ENCODE measurements at places on chromosomes 11 and 22. TPM values are rescaled to one million over a fixed set of nuclear protein-coding genes. Genes with fewer than 3 reads are reported as not detected.

DNA sequence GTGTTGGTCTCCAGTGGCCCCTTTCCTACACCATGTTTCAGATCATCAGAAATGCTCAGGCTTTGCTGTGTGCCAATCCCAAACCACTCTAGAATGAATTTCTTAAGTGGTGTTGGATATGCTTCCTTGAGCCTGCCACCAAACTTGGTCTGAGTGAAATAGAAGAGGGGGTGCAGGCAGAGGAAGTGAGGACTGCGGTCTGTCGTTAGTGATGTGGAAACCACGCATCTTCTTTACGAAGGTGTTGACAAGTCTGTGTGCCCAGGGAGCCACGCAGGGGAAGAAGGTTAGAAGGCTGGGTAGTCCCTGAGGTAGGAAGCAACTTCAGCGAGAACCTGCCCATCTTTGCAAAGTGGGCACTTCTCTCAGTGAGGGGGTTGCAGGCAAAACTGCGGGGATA is 187.4 kb upstream of the NAV2 start:
- no peak for DNase-seq
- no peak overlapping the region for H3K4me3 ChIP-seq
- peaks cover 10% of the 10 kb centered on the region for H3K27me3 ChIP-seq

DNA sequence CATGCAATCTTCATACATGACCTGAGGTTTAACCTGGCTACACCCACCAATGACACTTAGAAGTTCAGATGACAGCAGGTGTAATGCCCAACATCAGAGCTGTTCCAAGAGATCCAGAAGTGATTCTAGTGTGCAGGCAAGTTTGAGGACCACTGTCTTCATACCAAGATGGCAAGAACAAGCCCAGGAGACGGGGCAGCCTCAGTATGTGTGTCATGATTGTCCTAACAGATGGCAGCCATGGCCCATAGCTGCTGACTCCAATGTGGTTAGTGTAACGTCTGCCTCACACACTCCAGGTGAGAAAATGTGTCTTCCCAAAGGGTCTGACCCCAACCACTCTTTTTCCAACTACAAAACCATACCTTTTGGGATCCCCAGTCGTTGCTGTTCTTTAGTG is 97.3 kb downstream of the ETS1 start:
- no peak overlapping the region for H3K27ac ChIP-seq
- no peak for DNase-seq
- H3K4me3 ChIP-seq = no peak overlapping the region
- peaks cover 27% of the 10 kb centered on the region for H3K36me3 ChIP-seq
- H3K4me1 ChIP-seq = peaks cover 61% of the 10 kb centered on the region
- H3K27me3 ChIP-seq = no peaks in the 10 kb centered on the region

DNA sequence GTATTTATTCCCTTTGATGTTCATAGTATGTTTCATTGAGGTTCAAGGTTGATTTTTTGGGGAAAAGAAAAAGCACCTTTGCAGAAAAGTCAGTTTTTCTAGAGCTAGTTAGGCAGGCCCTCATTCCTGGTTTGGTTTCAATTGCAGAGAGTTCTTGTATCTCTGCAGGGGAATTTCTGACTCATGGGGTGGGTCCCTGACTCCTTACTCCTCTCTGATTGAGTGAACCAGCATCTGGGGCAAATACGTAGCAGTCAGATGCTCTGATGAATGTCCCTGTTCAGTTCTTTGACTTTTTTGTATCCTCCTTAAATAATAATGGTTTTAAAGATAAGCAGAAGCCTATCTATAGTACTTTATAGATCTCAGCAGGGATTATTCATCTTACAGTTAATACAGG is 7.7 kb upstream of the NCR3LG1 start:
- H3K4me3 ChIP-seq = no peak overlapping the region
- no peaks in the 10 kb centered on the region for H3K36me3 ChIP-seq
- H3K27me3 ChIP-seq = no peaks in the 10 kb centered on the region
- DNase-seq = no peak
- H3K27ac ChIP-seq = no peak overlapping the region

GRCh38 chr22:24039046-24039445 is 27.9 kb downstream of the CABIN1 start:
- H3K27me3 ChIP-seq = no peaks in the 10 kb centered on the region
- H3K4me1 ChIP-seq = no peaks in the 10 kb centered on the region
- no peak overlapping the region for H3K4me3 ChIP-seq
- peaks cover 28% of the 10 kb centered on the region for H3K36me3 ChIP-seq

Gene VPREB1
- total RNA-seq = not detected

- H3K36me3 ChIP-seq = no peaks in the 10 kb centered on the region
- no peak for DNase-seq
- H3K27me3 ChIP-seq = no peaks in the 10 kb centered on the region
- H3K4me3 ChIP-seq = no peak overlapping the region
- no peaks in the 10 kb centered on the region for H3K4me1 ChIP-seq
These were observed 116.8 kb upstream of the NECTIN1 start for GRCh38 chr11:119845756-119846155.

Gene GPR83
- total RNA-seq = 0.32 TPM

DNA sequence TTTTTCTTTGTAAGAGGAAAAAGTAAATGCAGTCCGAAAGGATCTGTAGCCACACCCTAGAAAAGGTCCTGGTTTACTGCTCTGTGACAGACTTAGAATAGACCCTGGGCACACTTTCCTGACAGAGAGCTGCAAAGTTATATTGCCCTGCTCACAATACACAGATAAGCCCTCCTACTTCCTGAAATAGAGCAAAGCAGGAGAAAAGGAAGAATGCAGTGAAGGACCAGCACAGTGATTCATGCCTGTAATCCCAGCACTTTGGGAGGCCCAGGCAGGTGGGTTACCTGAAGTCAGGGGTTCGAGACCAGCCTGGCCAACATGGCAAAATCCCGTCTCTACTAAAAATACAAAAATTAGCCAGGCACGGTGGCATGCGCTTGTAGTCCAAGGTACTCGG is 2.2 kb downstream of the CYB561A3 start:
- no peak overlapping the region for H3K27ac ChIP-seq
- peaks cover 22% of the 10 kb centered on the region for H3K36me3 ChIP-seq
- no peak for DNase-seq
- peaks cover 40% of the 10 kb centered on the region for H3K4me1 ChIP-seq
- H3K4me3 ChIP-seq = no peak overlapping the region

DNA sequence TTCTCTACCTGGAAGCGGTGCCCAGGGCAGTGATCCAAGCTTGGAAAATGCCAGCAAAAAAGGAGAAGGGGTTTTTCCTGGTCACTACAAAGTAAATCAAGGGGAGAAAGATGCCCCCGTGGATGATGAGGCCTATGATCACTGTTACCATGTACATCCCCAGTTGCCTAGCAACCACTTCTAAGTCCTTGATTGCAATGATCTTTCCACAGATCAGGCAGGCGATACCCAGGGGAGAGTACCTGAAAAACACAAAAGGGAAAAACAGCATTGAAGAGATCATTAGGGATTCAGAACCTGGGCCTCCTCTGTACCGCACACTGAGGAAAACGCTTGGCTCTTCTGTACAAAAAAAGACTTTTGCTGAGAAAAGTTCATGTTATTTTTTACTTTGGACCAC is 127.1 kb downstream of the SLC1A2 start:
- H3K36me3 ChIP-seq = no peaks in the 10 kb centered on the region
- DNase-seq = no peak
- H3K27ac ChIP-seq = no peak overlapping the region
- H3K27me3 ChIP-seq = no peaks in the 10 kb centered on the region
- H3K4me1 ChIP-seq = peaks cover 9% of the 10 kb centered on the region

- H3K4me3 ChIP-seq = no peak overlapping the region
- peaks cover 49% of the 10 kb centered on the region for H3K4me1 ChIP-seq
- DNase-seq = no peak
- H3K36me3 ChIP-seq = no peaks in the 10 kb centered on the region
These were observed 38.6 kb downstream of the PACSIN2 start for GRCh38 chr22:42976217-42976933.

Gene MIOX
- not detected for total RNA-seq

- peaks cover 83% of the 10 kb centered on the region for H3K36me3 ChIP-seq
- H3K4me3 ChIP-seq = no peak overlapping the region
- no peak for DNase-seq
- no peaks in the 10 kb centered on the region for H3K27me3 ChIP-seq
- H3K27ac ChIP-seq = no peak overlapping the region
These were observed 36.6 kb upstream of the COMT start for GRCh38 chr22:19904935-19905334.

GRCh38 chr22:27032091-27032761 is 374.8 kb downstream of the MIAT start:
- peak overlapping the region; percentile 27 for H3K27ac ChIP-seq
- H3K36me3 ChIP-seq = no peaks in the 10 kb centered on the region
- H3K4me3 ChIP-seq = no peak overlapping the region
- DNase-seq = no peak
- H3K27me3 ChIP-seq = no peaks in the 10 kb centered on the region

DNA sequence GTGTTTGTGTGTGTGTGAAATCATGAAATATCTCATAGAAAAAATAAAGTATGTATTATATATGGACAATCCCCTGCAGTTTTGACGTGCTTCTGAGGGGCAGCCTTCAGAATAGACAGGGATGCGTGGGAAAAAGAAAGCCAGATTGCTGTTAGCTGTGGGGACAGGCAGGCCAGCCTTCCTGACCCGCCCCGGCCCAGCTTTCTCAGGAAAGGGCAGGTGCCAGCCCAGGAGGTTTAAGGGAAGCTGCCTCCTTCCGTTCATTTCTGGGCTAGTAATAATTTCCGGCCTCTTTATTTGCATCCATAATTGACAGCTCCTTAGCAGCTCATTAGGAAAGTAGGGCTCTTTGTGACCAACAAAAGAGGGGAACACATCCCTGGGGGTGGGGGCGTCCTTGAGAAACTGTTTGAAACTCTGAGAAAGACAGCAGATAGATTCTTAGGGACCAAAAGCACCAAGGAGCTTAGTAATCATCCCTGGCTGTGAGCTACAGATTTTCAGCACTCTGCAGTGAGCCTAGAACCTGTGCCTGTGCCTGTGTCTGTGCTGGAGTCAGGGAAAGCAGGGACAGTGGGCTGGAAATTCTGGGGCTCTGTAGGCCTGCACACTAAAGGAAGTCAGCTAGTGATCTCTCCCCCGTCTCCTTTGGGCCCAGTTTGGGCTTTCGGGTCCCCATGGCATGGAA is 632.9 kb upstream of the CADM1 start:
- H3K4me1 ChIP-seq = no peaks in the 10 kb centered on the region
- H3K27me3 ChIP-seq = no peaks in the 10 kb centered on the region
- DNase-seq = peak; percentile 83
- H3K27ac ChIP-seq = no peak overlapping the region
- no peaks in the 10 kb centered on the region for H3K36me3 ChIP-seq
- H3K4me3 ChIP-seq = no peak overlapping the region

GRCh38 chr11:128549256-128549944 is 38.0 kb downstream of the ETS1 start:
- H3K27ac ChIP-seq = peak overlapping the region; percentile 80
- peak overlapping the region; percentile 54 for H3K4me3 ChIP-seq
- H3K4me1 ChIP-seq = peaks cover 53% of the 10 kb centered on the region

GRCh38 chr11:69076129-69076791 is 27.5 kb downstream of the TPCN2 start:
- peaks cover 72% of the 10 kb centered on the region for H3K36me3 ChIP-seq
- H3K4me3 ChIP-seq = no peak overlapping the region
- H3K4me1 ChIP-seq = peaks cover 40% of the 10 kb centered on the region
- H3K27ac ChIP-seq = peak overlapping the region; percentile 84

- H3K27me3 ChIP-seq = peaks cover 23% of the 10 kb centered on the region
- peaks cover 63% of the 10 kb centered on the region for H3K4me1 ChIP-seq
- H3K36me3 ChIP-seq = no peaks in the 10 kb centered on the region
- peak overlapping the region; percentile 78 for H3K27ac ChIP-seq
- peak overlapping the region; percentile 64 for H3K4me3 ChIP-seq
These were observed 794 bp upstream of the FXYD6 start for GRCh38 chr11:117877120-117877784.

Gene SCGB2A2
- not detected for total RNA-seq

DNA sequence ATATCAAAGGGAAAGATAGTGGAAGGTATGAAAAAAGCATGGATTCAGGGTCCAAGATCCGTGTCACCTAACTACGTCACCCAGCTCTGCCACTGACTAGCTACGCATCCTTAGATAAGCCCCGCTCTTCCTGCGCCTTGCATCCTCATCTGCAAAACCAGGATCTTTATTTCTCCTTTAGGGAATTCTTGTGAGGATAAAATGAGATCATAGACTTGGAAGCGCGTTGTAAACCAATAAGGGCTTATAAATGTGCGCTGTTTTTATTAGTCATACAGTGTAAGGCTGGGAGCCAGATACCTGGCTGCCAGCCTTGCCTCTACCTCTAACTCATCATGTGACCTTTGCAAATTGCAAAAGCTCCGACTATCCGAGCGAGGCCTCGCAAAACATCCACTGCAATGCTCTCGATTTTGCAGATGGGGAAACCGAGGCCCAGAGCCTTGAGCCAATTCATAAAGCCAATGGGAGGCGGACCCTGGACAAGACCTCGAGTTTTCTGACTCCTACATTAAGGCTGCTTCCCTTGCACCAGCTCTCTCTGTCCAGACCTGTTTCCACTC is 753 bp downstream of the PRPF19 start:
- peak overlapping the region; percentile 90 for H3K4me3 ChIP-seq
- no peaks in the 10 kb centered on the region for H3K27me3 ChIP-seq
- DNase-seq = no peak
- peaks cover 33% of the 10 kb centered on the region for H3K4me1 ChIP-seq

Gene OR11H1
- not detected for total RNA-seq

DNA sequence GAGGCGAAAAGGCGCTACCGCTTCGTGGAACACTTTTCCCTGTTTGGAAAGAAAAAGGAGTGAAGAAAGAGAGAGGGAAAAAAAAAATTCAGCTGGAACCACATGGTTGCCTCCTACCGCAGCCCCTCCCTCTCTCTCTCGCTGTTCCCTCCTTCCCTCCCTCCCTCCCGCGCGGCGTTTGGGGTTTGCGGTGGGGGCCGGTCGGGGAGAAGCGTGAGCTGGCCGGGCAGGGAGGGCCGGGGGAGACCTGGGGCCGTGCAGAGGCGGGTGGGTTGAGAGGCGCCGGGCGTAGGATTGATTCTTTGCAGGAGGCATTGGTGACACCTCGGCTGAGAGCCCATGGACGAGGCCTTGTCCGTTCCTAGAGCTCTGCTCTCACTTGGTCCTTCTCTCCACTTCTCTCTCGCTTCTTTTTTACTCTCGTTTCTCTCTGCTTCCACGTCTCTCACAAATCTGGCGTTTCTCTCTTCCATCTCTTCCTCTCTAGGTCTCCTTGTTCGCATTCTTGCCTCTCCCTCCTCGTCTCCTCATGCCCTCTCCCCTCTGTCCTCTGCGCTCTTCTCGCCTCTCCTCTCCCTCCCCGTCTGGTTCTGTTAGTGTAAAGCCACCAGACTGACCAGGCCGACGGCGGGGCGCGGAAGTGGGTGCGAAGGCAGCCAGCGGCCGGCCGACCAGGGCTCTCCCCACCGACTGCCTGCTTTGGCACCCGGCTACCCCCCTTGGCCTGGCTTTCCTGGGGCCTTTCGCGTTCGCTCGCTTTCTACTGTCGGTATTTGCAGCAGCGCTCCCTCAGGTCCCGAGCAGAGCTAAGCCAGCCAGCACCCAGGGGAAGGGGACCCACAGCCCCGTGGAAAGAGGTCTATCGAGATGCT is at the start of gene CLMP:
Gene CLMP (minus strand): TSS at position 61 of the 872 bp plus-strand sequence. CDS start 308 bp downstream, outside the sequence.
- H3K4me3 ChIP-seq = peak within 1 kb of the TSS; percentile 68
- H3K27me3 ChIP-seq = peaks cover 27% of the 10 kb centered on the region
- peaks cover 49% of the 10 kb centered on the region for H3K4me1 ChIP-seq
- no peak for DNase-seq

DNA sequence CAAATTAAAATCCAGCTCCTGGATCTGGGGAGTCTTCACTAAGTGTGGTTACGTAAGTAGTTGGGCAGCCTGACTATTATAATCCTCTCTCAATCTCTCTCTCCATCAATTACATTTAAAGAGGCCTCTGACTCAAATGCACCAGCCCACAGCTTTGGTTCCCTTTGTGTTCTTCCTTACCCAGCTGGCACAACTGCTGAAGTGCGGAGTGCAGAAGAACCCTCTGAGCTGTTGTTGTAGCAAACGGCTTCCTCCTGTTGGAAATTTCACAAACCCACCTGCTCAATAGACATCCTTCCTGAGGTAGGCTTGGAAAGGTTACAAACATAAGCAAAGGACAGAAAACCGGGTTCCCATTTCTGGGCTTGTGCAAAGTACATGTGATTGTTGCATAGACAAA is 17.0 kb upstream of the SORL1 start:
- H3K4me1 ChIP-seq = no peaks in the 10 kb centered on the region
- H3K27ac ChIP-seq = no peak overlapping the region
- H3K36me3 ChIP-seq = no peaks in the 10 kb centered on the region
- H3K27me3 ChIP-seq = no peaks in the 10 kb centered on the region

All from esophagus muscularis mucosa (tissue), 4 donors.